ENCODE measurements at places on chromosomes 2 and 18.

DNA sequence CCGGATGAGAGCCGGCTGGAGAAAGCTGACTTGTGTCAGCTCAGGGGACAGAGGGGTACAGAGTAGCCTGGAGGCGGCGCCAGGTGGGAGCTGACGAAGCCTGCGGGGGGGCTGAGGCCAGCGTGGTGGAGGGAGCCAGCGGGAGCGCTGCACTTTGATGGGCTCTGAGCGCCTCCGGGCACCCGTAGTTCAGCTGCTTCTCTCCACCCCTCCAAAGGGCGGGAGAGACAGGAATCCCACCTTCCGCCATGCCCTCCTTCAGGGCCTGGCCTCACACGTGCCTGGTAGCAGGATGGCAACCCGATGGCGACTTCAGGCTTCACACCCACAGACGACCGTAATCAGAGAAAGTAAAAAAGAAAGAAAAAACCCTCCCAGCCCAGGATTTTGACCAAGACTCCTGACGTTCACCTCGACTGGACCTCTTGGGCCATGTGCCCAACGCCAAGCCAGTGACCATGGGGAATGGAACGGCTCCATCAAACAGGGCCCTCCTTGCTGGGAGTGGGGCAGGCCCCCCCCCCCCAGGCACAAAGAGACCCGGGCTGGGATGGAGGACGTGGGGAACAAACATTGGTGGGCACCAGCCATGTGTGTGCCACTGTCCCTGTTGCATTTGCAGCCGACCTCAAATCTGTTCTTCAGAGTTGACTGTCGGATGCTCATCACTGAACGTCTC lies 60.7 kb upstream of the ASAP2 start:
- no peak for DNase-seq

DNA sequence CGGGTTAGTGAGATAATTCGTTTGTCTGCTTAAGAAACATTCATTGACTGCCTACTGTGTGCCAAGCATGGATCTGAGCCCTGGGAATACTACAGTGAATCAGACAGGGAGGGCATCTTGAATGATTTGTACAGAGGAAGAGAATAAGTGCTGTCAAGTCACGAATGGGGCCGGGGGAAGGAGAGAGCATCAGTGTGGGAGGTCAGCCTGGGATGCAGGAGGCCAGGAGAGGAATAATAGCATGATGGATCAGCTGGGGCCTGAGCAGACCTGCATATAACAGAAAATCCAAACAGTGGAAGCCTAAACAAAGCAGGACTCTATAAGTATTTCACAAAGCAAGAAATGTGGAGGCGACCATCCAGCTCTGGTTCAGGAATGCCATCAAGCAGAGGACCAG lies 55.4 kb upstream of the PAX8 start:
- DNase-seq = no peak

- DNase-seq = peak; percentile 17
These were observed 3.6 kb downstream of the BIRC6 start for GRCh38 chr2:32360416-32360815.

DNA sequence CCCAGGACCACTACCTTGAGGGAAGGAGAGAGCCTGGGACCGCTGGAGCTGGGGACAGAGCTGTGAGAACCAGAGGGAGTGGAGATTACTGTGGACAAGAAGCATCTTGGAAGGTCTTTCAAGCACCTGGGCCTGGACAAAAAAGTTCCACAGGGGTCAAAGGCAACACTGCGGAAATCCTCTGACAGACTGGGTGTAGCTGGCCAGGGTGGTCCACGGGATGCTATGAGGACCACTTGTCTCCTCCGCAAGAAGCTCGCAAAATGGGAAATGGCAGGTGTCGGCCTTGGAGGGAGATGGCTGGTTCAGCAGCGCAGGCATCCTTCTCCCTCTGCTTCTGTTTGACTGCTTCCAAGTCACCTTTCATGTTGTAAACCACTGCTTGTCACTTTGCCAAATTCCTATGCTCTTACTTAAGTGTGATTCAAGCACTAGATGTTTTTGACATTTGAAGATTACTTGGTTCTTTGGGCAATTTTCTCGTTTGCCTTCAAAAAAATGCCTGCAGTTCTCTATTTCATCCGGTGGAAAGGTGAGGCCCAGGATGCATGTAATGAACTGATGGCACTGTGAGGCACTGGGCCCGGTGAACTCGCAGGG lies 27.7 kb downstream of the KLHL29 start:
- DNase-seq = no peak

- no peak for DNase-seq
These were observed 523.1 kb downstream of the PLCL1 start for GRCh38 chr2:198327526-198327925.

GRCh38 chr2:222869252-222869560 lies 8.4 kb downstream of the ACSL3 start:
- DNase-seq = no peak

DNA sequence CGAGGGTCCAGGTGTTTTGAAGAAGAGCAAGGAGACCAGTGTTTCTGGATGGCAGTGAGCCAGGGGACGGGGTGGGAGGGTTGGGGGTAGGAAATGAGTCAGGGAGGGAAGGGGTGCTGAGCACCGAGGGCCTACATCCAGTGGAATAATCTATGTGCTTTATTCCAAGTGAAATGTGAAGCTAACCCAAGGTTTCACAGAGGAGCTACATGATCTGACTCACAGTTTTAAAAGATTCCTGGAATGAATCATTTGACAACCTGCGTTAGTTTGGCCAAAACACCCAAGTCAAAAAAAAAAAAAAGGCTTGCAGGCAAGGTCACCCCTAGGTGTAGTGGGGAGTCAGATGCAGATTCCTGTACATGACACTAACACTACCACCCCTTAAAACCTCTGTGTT lies 419.7 kb upstream of the MEX3C start:
- no peak for DNase-seq

Measured in AG08395 (cell line).